CD4-positive, alpha-beta T cell treated with Interleukin-10 for 1 hour (primary cell): ENCODE measurements at places on chromosomes 16 and 17.

- DNase-seq: no peak
Measured at GRCh38 chr16:86448306-86448890, 61.9 kb upstream of the FOXF1 start.

DNA sequence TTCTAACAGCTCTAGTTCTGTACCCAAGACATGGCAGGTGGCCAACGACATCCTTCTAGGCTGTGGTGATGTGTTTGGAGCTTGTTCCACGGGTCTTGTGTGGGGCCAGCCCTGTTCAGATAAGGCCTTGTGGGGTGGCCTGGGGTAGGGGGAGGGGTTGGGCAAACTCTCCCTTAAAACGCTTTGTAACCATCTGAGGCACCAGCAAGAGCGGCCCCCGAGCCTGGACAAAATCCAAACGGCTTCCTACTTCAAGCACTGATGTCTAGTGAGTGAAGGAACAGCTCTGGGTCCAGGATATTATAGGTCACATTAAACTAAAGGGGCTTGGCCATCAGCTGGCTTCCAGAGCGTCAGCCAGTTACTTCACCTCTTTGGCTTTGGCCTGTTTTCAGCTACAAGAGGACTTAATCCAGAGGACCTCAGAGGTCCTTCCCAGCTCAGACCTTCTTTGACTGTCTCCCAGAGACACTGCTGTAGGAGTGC lies 11.9 kb downstream of the SERPINF1 start:
- DNase-seq: no peak

DNA sequence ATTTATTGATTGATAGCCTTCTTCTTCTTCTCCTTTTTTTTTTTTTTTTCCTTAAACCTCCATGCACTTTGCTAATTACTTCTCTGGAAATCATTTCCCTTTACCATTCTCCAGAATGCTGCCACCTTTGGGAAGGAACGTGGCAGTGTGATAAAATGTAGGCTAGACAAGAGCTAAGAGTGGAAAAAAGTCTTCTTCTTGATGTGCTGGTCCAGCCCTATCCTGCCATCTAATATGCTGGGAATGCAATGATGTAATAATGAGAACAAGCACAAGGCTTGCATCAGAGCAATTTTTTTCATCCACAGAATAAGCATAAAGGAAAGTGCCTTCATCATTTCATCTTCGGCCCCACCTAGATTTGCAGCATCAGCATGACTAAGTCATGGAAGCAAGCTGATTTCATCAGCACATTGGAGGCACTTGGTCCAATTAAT lies 128.7 kb upstream of the ZFHX3 start:
- DNase-seq: no peak

DNA sequence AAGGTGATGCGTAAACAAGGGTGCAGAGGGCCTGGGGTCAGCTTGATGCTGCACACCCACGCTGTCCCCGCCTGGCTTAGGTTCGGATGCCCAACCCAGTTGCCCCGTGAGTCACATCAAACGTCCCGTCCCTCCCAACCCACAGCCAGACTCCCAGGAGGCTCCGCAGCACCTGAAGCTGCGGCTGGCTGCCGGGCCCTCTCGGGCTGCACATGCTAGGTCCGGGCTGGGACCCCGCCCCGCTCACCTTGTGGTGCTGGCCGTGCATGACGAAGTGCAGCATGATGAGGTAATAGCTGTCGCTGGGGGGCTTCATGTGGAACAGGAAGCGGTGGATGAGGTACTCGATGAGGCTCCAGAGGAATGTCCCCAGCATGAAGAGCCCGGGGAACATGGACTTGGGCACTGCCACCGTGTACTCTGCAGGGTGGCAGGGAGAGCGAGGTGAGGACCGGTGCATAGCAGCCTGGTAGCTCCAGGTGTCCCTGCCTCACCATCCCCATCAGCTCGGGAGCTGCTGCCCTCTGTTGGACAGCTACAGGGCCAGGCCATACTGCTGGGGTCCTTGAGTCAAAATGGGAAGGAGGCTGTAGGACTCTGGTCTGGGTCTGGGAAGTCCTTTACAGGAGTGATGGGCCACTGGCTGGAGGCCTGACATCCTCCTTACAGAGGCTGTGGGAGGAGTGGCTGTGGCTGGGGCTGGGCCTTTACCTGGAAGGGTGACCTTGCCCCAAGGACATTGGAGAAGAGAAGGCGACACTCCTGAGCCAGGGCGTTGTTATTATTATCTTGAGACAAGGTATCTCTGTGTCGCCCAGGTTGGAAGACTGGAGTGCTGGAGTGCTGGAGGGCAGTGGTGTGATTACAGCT lies 18.3 kb upstream of the MLKL start:
- DNase-seq: no peak

DNA sequence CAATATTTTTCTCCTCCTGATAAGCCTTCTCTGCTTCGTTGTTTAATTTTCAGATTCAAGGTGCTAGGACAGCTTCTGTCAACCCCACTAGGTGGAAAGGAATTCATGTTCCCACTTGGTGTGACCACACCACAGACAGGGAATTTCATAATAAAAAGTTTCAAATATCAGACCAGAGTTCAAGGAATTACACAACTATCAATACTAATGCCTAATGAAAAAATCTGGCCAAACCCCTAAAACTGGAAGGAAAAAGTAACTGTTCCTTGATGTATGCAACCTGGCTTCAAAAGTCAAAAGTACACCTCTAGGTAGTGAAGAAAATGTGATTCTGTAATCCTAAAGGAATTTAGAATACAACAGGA lies 87.8 kb upstream of the CORO6 start:
- no peak for DNase-seq

DNA sequence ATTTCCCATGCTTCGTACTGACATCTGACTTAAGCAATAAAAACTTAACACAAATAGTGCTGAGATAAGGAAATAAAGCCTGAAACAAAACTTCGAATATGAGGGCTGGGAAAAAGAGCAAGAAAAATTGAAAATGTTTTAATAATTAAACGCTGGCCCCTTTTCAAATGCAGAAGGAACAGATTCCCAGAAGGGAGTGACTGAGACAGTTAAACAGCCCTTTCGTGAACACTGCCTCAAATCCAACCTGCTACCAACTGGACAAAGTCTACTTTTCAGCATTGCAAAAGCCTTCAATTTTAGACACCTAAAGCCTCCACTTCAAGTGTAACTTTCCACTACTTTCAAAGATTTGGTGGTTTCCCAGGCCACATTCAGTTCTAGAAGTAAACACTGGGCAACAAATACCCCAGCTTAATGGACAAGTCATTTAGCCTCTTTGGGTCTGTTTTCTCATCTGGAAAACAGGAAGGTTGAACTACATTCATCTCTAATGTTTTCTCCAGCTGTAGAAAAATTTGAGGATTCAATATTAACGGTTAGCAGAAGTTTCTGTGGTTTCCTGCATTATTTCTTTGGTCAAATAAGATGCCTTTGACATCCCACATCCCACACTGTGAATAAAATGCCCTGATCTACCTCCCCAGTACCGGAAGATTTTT lies 11.8 kb downstream of the RFFL start:
- peak; percentile 40 for DNase-seq

DNA sequence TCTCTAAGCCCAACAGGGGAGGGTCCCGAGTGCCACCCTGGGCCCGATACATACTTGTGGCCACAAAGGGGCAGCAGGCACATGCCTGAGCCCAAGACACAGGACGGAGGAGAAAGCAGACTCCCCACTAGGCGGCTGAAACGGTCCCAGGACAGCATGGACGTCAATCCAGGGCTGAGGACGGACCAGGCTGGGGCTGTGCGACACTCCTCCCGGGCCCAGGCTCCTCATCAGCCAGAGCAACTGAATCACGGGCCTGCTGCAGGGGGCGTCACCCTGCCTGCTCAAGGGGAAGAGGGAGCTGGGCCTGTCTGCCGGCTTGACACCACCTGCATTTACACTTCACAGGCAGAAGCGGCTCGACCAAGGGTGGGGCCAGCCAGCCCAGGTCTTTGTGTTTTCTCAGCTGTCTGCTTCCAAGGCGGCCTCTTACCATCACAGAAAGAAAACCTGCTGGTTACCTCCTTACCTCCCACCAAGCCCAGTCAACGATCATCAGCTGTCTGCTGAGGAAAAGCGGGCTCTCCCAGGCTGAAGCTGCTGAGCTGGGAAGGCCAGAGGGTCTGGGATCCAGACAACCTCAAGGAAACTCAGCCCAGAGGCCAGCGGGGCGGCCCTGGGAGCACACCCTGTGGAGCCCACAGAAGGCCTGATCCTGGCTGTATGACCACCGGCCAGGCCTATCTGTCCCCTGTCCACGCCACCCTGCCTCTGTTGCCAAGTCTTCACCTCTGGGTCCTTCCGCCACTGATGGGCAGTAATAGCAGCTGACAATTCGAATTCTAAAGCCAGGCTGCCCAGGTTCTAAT lies 26.4 kb downstream of the KIFC3 start:
- no peak for DNase-seq

DNA sequence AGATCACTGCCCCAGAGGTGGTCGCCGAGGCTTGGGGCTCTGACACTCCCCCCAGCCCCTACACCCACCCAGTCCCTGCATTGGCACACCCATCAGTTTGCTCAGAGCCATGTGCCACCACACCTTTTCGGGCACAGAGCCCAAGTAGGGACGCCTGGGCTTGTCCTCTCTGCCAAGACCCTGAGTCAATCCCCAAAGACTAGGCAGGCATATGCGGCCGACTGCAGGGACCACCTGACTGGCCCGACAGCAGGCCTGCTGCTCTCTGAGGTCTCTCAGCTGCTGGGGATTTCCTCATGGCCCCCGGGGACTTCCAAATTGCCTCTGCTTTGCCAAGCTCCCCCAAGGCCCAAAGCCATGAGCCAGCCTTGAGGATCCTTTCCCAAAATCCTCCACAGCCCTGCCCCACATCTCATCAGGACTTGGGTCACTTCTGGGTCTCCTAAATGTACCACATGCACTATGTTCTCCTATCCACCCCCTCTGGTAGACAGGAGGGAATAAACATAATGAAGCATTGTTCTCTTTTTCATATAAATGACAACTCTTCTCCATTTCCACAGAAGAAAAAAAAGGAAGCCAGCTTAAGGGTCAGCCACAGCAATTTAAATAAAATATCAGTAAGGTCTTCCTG lies 30.6 kb downstream of the MYO18A start:
- DNase-seq: peak; percentile 7

DNA sequence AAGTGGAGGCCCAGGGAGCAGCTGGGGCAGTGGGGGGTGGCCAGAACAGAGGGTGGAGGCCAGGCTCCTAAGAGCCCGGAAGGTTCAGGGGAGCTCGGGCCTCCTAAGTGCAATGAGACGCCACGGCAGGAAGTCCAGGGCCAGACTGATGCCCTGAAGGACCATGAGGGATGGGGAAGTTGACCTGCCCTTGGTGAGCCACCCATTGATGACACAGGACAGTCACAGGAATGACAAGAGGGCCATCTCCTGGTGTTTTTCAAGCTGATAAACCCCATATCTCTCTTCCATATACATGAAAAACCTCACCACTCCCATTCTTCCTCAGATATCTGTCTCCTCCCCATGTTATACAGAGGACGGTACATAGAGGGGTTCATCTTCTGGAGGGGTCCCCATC lies 5.8 kb upstream of the MRPL58 start:
- no peak for DNase-seq

DNA sequence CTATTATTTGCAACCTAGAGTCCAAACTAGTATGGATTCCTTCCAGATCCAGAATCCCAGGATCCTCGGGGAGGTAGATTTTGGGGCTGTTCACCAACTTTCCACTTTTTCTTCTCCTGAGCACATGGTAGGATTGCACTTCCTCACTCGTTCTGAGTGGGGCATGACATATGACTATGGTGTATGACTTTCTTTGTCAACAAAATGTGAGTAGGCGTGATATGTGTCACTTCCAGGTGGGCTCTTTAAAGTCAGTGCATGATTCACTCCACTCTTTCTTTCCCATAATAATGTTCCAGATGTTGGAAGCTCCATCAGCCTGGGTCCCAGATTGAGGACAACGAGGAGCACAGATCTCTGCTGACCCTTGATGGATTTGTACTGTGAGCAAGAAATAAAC lies 21.5 kb downstream of the IRX5 start:
- DNase-seq: no peak

GRCh38 chr17:40547079-40547784 lies 18.0 kb downstream of the CCR7 start:
- DNase-seq: peak; percentile 70

DNA sequence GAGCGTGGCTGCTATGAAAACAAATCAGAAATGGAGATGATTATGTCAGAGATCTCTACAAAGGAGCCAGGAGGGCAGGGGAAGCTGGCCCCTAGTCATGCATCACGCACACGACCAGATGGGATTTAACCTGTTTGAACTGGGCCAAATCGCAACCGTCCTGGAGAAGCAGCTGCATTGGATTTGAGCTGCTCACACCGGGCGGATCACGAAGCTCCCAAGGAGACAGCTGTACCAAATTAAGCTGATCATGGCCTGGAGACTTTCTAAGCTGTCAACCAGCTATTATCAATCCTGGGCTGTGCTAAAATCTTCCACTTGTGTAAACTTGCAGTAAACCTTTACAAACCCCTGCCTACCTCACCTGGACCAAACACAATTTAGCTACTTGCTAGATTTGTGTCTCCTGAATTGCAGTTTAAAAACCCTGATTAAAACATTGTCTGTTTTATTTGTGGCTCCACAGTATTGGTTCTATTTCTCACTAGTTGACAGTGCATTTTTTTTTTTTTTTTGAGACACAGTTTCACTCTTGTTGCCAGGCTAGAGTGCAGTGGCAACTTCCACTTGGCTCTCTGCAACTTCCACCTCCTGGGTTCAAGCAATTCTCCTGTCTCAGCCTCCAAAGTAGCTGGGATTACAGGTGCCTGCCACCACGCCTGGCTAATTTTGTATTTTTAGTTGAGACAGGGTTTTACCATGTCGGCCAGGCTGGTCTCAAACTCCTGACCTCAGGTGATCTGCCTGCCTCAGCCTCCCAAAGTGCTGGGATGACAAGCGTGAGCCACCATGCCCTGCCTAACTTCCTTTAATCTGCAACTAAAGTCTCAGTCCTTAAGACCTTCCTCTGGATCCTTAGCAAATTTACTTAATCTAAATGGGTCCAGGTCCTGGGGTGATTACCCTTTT lies 98.3 kb upstream of the GRIN2A start:
- DNase-seq: no peak

DNA sequence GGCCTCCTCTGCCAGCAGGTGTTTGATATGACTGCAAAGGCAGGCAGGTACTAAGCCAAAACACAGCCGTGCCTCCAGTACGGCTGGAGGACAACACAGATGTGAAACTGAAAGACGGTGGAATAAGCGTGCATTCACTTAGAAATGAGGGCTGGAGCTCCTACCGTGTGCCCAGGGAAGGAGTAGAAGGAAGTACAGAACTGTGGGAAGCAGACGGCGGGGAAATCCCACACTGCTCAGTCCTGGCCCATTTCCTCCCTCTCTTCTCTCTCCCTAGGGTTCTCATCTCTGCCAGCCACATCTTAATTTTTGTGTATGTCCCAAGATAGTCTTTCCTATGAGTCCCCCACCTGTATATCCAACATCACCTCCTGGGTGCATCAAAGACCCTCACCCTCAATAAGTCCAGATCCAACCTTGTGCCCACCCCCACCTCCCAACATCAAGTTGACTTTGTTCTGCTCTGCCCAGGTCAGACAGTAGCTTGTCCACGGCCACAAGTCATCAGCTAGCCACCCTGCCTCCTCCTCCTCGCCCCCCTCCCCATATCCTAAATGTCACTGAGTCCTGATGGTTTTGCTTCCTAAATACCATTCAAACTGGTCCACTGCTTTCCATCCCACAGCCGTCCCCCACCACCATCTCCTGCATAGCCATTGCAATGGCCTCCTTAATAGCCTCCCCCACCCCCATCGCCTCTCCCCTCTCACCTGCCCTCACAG lies 77.1 kb upstream of the RPL38 start:
- no peak for DNase-seq

- peak; percentile 70 for DNase-seq
Measured at GRCh38 chr16:88633684-88634140, 4.7 kb upstream of the IL17C start.

- no peak for DNase-seq
Measured at GRCh38 chr17:42068979-42069378, 18.6 kb upstream of the C17orf113 start.

- no peak for DNase-seq
Measured at GRCh38 chr17:9431620-9432019, 144.0 kb downstream of the STX8 start.
